ENCODE measurements at places on chromosomes 5 and 9.

DNA sequence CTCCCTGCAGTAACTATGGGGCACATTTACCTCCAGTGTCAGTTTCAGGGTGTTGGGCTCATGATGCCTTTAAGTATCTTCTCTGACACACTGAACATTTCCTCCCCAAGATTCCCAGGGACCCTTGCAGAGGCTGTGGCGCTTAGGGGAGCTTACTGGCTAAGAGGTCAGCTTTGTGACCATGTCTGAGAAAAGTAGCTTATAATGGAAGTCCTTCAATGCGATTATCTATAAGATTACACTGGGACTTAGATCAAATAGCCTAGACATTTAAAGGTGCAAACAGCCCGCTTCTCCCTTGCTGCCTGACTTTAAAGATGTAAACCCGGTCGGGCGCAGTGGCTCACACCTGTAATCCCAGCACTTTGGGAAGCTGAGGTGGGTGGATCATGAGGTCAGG is 25.4 kb downstream of the FABP6 start:
- no peak for DNase-seq

DNA sequence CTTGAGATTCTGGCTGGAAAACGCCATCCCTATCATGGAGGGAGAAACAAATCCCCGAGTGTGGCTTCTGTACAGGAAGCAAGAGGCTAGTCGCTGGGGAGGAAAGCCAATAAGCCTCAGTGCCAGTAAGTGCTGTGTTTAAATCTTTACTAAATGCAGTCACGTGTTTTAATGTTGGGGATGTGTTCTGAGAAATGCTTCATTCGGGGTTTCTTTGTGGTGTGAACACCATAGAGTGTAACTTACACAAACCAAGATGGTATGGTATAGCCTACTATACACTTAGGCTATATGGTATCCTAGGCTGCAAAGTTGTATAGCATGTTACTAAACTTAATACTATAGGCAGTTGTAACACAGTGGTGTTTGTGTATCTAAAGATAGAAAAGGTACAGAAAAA is 94.7 kb downstream of the GCNT1 start:
- DNase-seq: no peak

GRCh38 chr5:132017316-132017715 is 5.9 kb upstream of the ACSL6 start:
- DNase-seq: no peak

- DNase-seq: no peak
These were observed 789 bp downstream of the ACER2 start for GRCh38 chr9:19409401-19410194.

- no peak for DNase-seq
These were observed 15.7 kb upstream of the STARD4 start for GRCh38 chr5:111528056-111528455.

DNA sequence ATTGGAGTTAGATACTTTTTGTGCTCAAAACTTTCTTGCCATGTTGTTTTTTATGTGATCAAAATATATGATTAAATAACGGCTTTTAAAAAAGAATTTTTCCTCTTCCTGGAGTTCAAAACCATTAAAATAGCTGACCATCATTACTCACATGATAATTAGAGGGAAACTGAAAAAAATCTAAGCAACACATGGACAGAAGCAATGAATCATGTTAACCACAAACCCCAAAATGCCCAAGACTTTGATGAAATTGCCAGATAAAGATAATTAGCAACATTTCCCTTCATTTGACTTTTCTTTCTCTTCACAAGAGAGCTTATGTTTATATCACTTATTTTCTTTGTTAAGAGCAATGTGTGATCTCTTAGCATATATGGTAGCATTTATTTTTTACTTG is 1294.2 kb downstream of the EFNA5 start:
- DNase-seq: no peak

- no peak for DNase-seq
These were observed 2045.9 kb upstream of the WWC1 start for GRCh38 chr5:166245556-166245955.

GRCh38 chr9:93708289-93708986 is 132.1 kb downstream of the PHF2 start:
- no peak for DNase-seq

DNA sequence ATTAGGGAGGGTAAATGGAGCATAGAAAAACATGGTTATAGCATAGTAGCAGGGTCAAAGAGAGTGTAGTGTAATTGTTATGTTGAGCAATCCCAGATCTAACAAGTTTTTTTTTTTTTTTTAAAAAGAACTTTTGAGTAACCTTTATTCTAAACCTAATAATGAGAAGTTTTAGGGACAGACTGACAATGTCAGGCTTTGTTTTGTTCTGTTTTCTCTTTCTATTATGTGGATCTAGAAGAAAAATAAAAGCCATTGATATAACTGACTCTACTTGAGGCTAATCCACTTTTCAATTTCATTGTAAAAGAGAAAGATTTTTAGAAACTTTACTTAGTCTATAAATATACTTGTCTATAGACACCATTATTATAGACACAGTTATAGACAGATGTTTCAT is 200.0 kb downstream of the FAM170A start:
- DNase-seq: no peak

DNA sequence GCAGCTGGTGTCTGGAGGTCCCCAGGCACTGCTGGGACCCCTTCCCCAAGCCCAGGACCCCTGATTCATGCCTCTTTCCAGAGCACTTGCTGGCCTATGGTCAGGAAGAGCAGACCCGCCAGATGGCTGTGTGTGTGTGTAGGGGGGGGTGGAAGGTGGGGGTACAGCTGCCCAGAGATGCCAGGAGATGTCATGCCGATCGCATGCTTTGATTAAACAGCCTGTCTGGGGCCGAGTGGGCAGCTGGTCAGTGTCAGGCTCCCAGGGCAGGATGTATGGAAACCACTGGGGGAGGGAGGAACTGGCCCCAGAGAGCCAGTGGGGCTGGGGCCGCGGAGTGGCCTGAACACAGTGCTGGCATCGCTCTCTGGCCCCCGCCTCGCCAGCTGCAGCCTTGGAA is 23.7 kb downstream of the RXRA start:
- no peak for DNase-seq

GRCh38 chr5:177023303-177023664 is 788 bp downstream of the ZNF346 start:
- no peak for DNase-seq

GRCh38 chr9:110126499-110126941 is 81.4 kb downstream of the C9orf152 start:
- no peak for DNase-seq

DNA sequence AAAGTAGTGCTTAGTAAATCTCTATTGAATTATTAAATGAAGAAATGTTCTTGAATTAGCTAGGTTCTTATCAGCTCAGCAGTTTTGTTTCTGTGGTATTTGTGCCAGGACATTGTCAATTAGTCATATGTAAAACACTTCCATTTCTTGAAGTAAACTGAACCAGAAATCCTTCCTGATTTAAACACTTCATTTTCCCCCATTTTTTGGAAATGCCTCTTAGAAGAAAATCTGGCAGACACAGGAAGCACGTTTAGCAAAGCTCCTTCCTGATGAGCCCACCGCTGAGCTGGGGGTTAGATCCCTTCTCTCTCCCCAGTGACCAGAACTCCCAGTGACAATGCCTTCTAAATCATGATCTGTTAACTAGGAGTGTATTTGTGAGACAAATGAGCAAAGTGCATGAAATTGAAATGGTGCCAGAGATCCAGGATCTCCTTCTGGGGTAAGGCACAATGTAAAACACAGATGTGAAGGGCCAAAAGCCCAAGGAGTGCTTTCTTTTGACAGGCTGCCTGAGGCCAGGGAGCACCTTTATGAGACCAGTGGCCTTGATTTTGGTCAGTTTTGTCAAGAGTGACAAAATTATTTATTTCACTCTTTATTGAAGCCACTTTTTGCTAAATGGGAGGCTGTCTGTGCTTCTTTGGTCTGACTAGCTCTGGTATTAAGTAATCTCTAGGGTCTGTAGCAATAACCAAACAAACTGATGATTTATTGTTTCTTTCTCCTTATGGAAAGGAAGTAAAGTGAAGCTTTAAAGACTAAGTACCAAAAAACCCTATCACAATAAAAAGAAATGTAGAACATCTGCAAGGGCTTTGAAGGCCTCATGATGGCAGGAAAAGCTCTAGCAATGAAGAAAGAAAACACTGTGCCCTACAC is 25.5 kb upstream of the RUSC2 start:
- no peak for DNase-seq

DNA sequence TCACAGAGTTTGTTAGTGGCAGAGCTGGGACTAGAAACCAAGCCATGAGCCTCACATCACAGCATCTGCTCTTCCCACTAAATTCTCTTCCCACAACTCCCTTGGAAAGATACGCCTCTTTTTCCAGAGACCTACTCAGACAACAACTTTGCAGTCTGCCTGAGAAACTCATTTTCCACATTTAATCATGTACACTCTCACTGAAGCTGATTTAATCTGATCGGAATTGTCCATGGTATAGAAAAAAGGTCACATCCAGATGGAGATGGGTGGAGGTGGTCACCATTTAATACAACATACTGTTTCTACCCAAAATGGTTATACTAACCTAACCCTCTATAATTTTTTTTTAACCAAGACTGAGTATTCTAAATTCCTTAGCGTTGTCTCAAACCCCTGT is 366.2 kb downstream of the ENC1 start:
- no peak for DNase-seq

DNA sequence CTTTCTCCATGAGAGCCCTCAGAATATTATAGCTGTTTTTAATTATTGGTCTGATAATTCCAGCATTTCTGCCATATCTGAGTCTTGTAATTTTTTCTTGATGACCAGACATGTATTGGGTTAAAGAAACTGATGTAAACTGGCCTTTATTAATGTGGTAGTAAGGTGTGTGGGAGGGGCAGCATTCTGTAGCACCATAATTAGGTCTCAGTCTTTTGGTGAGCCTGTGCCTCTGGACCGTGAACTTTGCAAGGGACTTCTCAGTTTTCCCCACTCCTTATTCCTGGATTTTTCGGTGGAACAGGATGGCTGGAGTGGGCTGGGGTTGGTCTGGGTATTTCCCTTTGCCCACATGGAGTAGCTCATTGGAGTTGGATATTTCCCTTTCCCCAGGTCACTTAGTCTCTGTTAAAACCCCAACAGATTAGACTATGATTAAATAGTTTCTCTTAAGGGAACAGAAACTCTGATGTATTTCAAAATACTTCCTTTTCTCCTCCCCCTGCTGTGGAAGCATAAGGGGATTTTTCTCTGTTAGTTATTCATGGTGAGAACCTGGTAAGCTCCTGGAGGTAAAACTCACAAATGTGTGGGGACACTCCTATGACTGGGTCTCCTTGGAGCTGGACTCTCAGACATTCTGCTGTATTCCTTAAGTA is 52.4 kb downstream of the FSD1L start:
- no peak for DNase-seq

DNA sequence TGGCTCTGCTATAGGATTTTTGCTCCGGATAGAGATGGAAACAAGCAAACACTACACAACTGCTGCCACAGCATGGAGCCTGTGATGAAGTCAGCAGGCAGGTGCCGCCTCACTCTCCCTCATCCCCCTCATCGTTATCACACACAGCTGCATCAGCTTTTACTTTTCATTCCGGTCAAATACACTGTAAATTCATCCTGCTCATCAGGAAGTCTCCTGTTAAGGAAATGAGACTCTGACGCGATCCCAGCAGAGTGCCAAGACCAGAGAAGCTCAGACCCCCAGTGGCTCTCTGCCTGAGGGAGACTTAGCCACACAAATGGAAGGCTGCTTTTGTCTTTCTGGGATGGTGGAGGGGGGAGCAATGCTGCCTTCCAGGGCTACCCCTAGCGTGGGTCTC is 270.2 kb downstream of the ELAVL2 start:
- no peak for DNase-seq

DNA sequence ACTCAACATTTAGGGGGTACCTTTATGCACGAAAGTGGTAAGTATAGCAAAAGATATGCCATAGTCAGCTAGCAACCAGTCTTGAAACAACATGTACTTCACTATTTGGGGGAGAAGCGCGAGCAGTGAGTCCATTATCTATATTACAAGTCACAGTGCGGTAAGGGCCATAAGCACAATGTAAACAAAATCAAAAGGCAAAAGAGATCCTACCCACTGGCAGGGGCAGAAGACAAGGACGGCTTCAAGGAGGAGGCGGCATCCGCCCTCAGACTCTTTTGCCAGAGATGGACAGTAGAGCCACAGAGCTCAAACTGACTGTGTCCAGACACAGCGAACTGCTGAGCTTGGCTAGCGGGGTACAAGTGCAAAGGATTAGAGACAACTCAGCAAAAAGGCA is 9.6 kb downstream of the MAPK9 start:
- no peak for DNase-seq

GRCh38 chr9:68704814-68705530 is at the start of gene PIP5K1B:
TSS of gene PIP5K1B (plus strand) at chr9:68705240. CDS start at chr9:68822615, 117,375 bp downstream.
- DNase-seq: no peak

DNA sequence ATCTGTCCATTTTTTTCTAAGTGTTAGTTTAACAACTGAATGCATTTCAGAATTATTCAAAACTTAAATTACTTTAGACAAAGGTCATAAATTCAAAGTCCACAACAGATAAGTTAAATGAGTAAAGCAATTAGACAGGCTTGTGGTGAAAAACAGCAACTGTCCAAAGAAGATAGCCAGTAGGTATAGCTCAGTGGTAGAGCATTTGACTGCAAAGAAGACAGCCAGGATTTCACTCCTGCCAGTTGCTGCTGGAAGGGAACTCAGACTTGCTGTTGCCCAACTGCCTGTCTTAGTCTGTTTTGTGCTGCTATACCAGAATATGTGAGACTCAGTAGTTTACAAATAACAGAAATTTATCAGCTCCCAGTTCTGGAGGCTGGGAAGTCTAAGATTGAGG is 10.0 kb downstream of the FANCC start:
- DNase-seq: no peak
